Camera-type eye (tissue), 1 donor: ENCODE measurements at places on chromosomes 2 and 18. TPM values are rescaled to one million over a fixed set of nuclear protein-coding genes. Genes with fewer than 3 reads are reported as not detected.

Gene CHST10
- total RNA-seq: 27.2 TPM

Gene CTAGE1
- total RNA-seq: not detected

Gene CYP26B1
- total RNA-seq: 12.8 TPM

Gene C2orf81
- total RNA-seq: 3.1 TPM

Gene USP37
- 36.4 TPM for total RNA-seq

Gene CCDC148
- total RNA-seq: 13.1 TPM

Gene KLF11
- total RNA-seq: 23.7 TPM

Gene OR6B2
- total RNA-seq: not detected

Gene PHOSPHO2
- 19.4 TPM for total RNA-seq

Gene GRB14
- 7.8 TPM for total RNA-seq

Gene XIRP2
- total RNA-seq: 7.5 TPM

Gene ETAA1
- total RNA-seq: 39.5 TPM

Gene RAX
- total RNA-seq: 111 TPM

Gene TCF23
- total RNA-seq: 0.11 TPM

Gene SPHKAP
- 8.7 TPM for total RNA-seq

Gene ASPRV1
- total RNA-seq: 4.3 TPM

Gene CERKL
- 39.1 TPM for total RNA-seq

Gene DLGAP1
- total RNA-seq: 25.9 TPM

Gene REL
- total RNA-seq: 24.2 TPM

Gene SIX3
- total RNA-seq: 35.2 TPM

Gene TEKT4
- 0.22 TPM for total RNA-seq

Gene UGT1A4
- not detected for total RNA-seq

Gene ANXA4
- total RNA-seq: 31.9 TPM

Gene TFCP2L1
- total RNA-seq: 1.1 TPM

Gene ZBTB7C
- 15.1 TPM for total RNA-seq

Gene APLF
- 8.9 TPM for total RNA-seq

Gene SLC4A3
- total RNA-seq: 9.8 TPM

Gene SLC66A2
- total RNA-seq: 35.8 TPM

Gene CYP27A1
- 30.0 TPM for total RNA-seq

Gene LCT
- total RNA-seq: not detected

Gene DOK6
- total RNA-seq: 43.5 TPM

Gene MFF
- total RNA-seq: 115 TPM

Gene SP3
- 183 TPM for total RNA-seq

Gene TOGARAM2
- 0.55 TPM for total RNA-seq

Gene MLPH
- total RNA-seq: 10.6 TPM

Gene ANO7
- total RNA-seq: 1.4 TPM

Gene DNAH7
- total RNA-seq: 6.1 TPM

Gene CNTNAP5
- total RNA-seq: 16.3 TPM
